ENCODE measurements at places on chromosomes 13 and 19.

DNA sequence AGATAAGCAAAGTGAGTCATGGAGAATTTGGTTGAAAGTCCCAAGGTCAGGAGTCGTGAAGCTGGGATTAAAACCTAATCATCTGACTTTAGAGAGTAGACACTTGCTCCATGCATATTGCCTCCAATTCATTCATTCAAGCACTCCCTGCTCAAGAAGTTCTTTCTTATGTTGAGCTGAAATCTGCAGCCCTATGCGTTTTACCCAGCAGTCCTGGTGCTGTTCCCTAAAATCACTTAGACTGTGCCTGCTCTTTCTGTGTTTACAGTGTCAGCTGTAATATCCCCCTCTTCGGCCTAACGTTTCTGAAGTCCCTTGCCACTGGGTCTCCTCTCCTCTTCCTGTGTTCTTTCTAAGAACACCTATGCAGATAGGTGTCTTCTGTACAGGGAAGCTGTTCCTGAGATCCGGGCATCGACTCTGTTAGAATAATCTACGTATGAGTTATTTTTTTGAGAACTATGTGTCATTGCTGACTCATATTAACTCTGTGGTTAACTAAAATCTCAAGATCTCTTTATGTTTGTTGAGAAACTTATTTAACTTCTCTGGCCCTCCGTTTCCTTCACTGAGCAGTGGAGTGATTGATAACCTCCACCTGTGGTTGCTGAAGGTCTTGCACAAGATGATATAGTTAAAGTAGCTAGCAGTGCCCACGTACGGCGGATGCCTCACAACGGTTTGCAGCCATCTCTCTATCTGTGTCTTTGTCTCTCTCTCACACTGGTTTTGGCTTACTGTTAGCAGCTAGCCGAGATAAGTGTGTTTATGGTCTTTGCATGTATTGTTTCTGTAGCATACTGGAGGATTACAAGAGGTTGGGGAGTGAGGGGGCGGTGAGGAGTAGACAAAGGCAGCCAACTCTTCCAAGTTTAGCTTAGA lies 4.7 kb downstream of the ALOX5AP start:
- peak; percentile 73 for DNase-seq

DNA sequence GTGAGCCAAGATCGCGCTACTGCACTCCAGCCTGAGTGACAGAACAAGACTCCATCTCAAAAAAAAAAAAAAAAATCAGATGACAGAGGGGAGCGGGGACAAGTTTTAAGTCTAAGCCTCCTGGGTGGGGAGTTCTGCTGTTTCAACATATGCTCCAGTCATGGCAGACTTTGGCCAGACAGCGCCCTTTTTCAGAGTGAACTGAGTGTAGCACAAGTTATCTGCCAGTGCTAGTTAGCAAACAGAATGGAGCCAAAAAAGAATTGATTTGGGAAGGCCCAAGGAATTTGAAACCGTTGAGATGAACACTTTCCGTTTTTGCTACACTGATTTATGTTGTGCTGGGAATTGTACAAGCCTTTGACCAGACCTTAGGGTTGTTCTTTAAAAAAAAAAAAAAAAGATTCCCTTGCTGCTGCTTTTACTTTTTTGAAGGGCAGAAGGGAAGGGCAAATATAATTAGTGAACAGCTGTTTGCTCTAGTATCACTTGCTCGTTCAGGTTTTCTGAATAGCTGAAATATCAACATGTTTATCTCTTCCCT lies 5.7 kb downstream of the ACTN4 start:
- DNase-seq, result no peak

DNA sequence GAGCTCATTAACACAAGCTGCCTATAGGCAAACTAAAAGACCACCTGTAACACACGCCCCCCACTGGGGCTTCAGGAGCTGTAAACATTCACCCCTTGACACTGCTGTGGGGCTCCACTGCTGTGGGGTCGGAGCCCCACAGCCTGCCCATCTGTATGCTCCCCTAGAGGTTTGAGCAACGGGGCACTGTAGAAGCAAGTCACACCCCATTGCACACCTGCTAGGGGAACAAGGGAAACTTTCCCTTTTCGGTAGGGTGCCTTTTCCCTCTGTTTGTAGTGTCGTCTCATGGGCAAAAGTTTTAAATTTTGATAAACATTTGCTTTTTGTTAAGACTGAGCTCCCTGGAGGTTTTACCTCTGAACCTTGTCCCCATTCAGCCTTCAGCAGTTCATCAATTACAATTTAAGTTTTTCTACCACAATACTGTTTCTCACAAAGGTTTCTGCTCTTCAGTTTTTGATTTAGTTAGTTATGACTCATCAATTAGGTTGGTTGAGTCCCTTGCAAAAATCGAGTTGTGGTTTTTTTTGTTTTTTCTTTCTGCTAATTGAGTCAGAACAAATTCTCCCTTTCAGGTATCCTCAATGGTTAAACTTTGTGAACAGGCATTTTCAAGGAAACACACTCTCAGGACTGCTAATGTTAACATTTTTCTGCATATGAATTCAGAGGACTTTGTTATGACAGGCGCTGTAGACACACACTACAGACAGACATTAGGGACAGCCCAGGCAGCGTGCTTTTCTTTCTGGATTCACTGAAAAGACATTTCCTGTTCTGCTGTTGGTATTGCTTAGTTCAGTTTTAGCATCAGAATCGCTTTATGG lies 35.1 kb downstream of the ZNF433 start:
- DNase-seq, result no peak

DNA sequence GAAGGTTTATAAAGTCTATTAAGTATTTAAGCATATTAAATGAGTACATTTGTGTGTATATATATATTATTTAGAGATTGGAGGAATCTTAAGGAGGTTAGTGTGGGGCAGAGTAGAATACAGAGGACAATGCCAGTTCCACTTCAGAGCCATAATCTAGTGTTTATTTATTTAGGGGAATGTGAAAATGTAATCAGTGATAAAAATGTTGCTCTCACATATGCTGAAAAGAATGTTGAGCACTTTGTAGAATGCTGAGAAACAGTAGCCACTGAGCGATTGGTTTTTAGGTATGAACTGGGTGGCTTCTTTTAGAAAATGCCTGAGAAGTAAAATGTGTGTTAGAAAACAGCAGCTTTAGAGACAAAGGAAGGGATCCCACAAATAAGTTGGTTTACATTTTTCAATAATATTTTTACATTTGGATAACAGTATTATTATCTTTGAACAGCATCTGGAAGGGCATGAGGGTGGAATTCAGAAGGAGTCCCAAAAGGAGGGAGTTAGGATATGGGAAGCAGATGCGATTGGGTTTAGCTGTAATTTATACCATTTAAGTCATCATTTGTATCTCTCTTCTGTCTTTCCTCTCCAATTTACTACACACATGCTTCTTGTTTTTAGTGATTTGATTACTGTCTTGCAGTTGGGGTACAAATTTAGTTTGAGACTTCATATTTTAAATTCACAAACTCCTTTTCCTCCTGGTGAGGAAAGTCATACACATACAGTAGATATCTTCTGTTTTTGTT lies 68.6 kb downstream of the NDFIP2 start:
- no peak for DNase-seq

DNA sequence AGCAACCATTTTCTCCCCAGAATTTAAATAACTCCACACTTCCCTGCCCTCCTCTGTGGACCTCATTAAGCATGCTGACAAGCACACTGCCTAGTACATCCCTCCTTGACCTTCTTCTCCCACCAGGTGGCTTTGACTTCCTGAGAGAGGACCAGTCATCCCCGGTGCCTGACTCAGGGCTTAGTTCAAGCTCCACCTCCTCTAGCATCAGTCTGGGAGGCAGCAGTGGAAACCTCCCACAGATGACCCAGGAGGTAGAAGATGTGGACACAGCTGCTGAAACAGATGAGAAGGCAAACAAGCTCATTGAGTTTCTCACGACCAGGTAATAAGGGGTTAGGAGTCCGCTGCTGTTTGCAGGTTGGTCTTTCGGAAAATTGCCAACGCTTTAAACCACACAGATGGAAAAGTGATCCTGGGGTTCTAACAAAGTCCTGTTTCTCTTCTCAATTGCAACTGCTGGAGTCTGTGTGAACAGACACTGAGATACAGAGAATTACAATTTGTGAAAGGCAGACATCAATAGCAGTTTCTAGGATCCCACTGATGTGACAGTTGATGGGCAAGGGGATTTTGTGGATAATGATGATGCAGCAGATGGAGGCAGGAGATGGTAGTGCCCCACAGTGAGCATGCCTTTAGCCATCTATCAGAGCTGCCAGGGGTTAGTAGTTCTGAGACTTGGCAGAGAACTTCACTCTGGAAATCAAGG lies 86.7 kb downstream of the ZAR1L start:
- no peak for DNase-seq

DNA sequence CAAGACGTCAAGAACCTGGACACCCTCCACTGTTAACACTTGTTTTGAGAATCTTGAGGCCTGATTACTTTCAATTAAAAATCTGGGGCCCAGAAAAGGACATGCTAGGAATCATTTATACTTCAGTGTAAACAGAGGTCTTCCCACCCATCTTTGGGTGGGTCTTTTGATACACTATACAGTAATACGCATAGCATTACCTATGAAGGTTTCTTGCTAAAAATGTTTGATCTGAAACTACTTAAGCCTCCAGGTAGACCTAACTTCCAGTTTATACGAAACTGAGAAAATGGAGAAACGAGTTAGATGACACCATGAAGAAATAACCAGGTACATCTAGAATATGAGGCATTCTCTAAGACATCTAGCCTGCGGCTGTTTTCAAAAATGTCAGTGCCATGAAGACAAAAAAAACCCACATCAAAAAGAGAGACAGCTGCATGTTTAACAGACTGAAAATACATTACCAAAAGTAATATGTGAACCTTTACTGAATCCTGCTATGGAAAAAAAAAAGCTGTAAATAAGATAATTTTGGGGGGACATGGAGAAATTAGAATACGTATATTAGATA lies 36.6 kb downstream of the TGDS start:
- DNase-seq, result no peak

GRCh38 chr19:4229179-4229931 lies at the start of gene EBI3:
EBI3 (plus strand) TSS chr19:4229523; CDS start chr19:4229551, 28 bp downstream.
- DNase-seq, result peak; percentile 21

GRCh38 chr13:93243375-93244063 lies 16.9 kb downstream of the GPC6 start:
- no peak for DNase-seq

- no peak for DNase-seq
Observed at GRCh38 chr13:22064854-22065620, 394.2 kb downstream of the FGF9 start.

DNA sequence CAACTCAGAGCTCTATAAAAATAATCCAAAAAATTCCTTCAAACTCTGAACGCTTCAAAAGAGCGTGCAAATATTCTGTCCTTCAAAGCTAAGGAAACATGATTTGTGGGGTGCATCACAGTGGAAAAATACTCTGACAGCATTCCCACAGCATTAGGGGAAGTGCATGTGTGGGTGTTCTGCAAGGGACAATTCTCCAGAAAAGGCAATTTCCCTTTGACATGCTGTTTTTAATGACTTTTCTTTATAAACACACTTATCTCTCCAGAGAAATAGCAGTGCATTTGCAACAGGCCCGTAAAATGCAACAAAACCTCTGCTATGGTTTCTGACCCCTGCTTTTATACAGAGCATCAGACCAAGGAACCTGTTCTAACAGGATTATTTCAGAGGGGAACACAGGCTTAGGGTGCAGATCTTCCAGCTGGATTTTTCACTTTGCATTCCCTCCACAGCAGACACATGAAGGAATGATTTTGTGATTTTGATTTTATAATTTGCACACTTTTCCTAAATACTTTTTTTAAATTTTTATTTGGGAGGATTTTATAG lies 42.6 kb downstream of the KL start:
- no peak for DNase-seq

- DNase-seq, result no peak
Observed at GRCh38 chr19:10533646-10534386, 9.9 kb upstream of the ATG4D start.

DNA sequence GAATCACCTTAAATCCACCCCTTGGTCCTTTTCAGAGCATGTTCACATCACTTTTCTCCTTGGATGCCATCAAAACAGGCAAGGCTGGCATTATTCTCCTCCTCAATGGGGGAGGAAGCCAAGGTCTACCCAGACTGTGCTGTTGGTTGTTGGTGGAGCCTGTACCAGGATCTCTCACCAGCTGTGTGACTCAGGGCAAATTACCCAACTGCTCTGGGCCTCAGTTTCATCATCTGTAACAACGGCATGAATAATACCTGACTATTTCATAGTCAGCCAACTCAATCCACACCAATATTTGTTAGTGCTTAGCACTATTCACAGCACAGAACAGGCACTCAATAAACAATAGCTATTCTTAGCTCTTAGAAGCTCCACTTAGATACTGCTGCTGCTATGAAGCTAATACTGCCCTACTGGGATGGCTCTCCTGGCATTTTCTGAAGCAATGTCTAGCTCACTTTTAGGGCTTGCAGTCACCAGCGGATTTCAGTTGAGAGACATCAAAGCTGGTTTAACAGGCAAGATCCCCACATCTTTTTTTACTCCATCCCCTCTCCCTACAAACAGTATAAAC lies 116.9 kb downstream of the CCNA1 start:
- no peak for DNase-seq

DNA sequence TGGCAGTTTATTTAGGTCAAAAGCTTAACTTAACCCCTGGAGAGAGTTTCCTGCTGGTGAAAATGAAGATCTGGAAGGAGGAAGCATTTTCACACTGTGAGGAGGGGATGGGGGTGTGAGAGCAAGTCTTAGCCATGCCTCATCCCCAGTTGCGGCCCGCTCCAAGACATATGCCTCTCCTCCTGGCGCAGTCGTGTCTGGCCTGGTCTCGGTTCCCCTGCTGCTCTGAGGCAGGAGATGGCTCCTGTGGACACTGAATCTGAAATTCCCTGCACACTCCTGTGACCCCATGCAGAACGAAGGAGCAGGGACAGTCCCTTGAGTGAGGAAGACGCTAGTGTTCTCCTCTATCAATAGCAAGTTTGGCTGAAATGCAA lies 360 bp upstream of the ZNF69 start:
- DNase-seq, result no peak

GRCh38 chr13:99938635-99939034 lies 32.9 kb downstream of the ZIC5 start:
- no peak for DNase-seq

GRCh38 chr13:26222520-26223046 lies 469 bp upstream of the RNF6 start:
- no peak for DNase-seq

GRCh38 chr13:77918391-77919245 lies at the start of gene EDNRB:
EDNRB (minus strand) TSS chr13:77918831; CDS start chr13:77918573, 258 bp downstream.
- DNase-seq, result no peak

GRCh38 chr19:35295792-35296462 lies 4.0 kb downstream of the MAG start:
- DNase-seq, result peak; percentile 29

- DNase-seq, result no peak
Observed at GRCh38 chr19:18254546-18255503, 19.4 kb downstream of the IQCN start.

DNA sequence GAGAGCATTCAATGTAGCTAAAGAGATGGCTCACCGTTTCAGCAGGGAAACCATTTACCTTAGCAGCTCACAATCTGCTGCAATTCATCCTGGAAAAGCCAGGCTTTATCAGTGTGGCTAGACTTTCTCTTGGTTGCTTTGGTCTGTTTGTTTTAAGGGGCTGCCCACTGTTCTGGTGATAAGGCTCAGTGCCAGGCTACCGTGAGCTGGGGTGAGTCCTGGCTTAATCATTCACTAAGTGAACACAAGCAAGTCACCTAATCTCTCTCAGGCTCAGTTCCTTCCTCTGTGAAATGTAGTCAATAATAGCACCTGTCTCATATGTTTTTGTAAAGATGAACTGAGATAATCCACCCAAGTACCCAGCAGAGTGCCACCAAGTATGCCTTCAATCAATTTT lies 229.0 kb downstream of the TEX29 start:
- no peak for DNase-seq

Measured in CD4-positive, alpha-beta T cell treated with Interleukin-10 for 1 hour (primary cell).